ENCODE measurements at places on chromosomes 13 and 19.

GRCh38 chr13:48640767-48641166 lies 13.0 kb upstream of the CYSLTR2 start:
- no peak for DNase-seq

- no peak for DNase-seq
These were observed 79.7 kb upstream of the MBNL2 start for GRCh38 chr13:97142452-97142851.

- no peak for DNase-seq
These were observed 26.4 kb downstream of the CAPN12 start for GRCh38 chr19:38717855-38718254.

- DNase-seq, result no peak
These were observed 110.3 kb upstream of the IPO5 start for GRCh38 chr13:97843189-97843588.

- DNase-seq, result no peak
These were observed 3.9 kb downstream of the IRF2BP1 start for GRCh38 chr19:45881909-45882528.

GRCh38 chr13:112124141-112124540 lies 57.2 kb downstream of the SOX1 start:
- DNase-seq, result no peak

- no peak for DNase-seq
These were observed 616.6 kb downstream of the FGF9 start for GRCh38 chr13:22287343-22287920.

- DNase-seq, result no peak
These were observed 125.9 kb downstream of the ZDHHC20 start for GRCh38 chr13:21333186-21333585.

- DNase-seq, result no peak
These were observed 1.4 kb upstream of the BST2 start for GRCh38 chr19:17406887-17407196.

DNA sequence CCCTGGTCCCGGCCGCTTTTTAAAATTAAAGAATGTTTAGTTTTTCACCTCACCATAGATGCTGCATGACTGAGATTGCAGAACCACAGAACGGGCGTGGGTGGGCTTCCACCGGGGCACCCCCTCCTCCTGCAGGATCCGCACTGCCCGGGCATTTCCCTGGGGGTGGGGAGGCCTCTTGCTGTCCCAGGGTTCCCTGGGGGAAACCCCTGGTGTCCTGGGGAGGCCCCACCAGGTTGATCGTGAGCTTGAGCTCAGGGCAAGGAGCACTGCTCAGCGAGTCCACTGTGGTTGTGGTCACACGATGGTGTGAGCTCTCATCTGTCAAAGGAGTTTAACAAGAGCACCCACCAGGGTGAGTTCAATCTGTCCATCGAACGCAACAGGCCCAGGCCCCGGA lies 11.4 kb upstream of the TCF3 start:
- no peak for DNase-seq

DNA sequence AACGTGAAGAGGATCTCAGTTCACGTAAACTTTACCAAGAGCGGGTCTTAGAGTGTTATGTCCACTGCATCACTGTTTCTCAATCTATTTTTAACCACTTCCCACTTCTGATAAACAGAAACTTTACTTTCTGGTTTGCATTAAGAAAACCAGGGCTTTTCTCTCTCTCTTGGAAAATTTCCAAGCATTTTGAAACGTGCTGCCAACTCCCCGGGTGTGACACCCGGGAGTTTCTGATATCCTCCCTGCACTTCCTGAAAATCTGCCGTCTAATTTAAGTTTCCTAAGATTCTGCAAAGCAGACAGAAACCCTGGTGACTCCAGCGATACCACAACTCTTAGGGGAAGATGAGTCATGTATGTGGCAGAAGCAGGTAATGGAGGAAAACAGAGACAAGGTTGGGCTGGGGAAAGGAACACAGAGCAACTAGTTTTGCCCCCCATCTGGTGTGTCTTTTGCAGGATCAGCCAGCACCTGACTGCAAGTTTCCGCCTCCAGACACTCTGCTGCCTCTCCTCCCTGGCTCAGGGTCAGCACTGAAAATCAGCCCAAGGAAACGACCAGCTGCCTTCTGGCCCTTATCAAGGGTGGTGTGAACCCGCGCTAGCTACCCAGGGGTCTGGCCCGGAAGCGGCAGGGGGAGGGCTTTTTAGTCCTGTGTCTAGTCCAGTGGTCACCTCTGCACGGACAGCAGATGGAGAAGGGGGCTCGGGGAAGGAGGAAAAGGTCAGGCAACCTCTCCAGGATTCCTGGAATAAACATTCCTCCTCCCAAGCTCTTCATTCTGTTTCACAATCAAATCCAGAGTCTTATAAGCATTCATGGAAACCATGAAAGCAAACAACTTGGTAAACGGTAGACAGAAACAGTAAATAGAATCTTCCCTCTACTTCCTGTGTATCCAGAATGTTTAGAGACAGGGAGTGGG lies 11.3 kb upstream of the FFAR2 start:
- no peak for DNase-seq

- no peak for DNase-seq
These were observed 14.3 kb downstream of the HNRNPM start for GRCh38 chr19:8459095-8459494.

DNA sequence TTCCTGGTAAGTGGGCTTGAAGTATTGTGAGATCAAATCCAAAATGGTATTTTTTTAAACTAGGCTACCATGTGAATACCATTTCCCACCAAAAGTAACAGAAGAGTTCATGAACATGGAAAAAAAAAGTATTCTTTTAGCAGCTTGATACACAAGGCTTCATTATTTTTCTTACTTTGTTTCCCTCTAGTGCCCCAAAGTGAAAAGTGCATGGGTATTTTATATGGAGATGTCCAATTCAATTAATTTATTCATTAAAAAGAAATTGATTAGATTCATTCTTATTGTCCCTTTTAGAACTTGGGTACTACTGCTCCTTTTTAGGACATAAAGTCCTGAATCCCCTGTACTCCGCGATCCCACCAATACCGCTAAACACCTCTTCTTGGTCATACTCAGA lies 28.6 kb upstream of the SCEL start:
- no peak for DNase-seq

DNA sequence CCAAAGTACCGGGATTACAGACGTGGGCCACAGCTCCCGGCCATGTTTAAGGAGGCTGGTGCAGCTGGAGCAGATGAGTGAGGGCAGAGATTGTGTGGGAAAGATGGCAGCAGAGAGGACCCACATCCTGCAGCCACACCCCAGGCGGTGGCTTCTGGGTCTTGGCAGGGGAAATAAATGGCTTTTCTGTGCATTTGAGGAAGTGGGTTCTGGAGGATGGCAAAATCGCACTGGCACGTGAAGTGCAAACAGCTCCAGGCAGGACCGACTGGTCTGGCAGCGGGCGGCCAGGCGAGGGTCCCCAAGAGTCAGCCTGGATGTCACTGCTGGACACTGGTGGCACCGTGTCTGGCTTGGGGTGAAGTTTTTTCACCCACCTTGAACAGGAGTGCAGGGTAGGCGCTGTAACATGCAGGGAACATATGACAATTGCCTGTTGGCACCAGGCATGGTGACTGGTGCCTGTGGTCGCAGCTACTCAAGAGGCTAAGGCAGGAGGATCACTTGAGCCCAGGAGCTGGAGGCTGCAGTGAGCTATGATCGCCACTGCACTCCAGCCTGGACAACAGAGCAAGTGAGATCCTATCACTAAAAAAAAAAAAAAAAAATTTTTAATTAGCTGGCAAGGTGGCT lies 8.4 kb downstream of the B3GNT3 start:
- DNase-seq, result no peak

DNA sequence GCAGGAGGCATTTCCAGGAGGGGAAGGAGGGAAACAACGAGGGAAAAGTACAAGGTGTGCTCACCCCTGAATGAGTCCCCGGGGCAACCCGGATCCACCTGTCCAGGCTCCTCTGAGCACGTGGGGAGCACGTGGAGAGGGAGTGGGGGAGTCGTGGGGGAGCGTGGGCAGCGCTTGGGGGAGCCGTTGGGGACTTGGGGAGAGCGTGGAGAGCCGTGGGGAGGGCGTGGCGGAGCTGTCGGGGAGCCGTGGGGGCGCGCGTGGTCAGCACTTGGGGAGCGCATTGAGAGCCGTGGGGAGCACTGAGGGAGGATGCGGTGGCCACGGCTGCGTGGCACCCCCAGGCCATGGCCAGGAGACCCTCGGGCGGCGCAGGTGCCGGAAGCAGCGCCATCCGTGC lies 52.8 kb downstream of the IRS2 start:
- DNase-seq, result no peak

GRCh38 chr19:8192221-8192820 lies 16.8 kb upstream of the CERS4 start:
- DNase-seq, result no peak
